Tibial nerve (tissue), 4 donors: ENCODE measurements at places on chromosomes 11 and 22.

DNA sequence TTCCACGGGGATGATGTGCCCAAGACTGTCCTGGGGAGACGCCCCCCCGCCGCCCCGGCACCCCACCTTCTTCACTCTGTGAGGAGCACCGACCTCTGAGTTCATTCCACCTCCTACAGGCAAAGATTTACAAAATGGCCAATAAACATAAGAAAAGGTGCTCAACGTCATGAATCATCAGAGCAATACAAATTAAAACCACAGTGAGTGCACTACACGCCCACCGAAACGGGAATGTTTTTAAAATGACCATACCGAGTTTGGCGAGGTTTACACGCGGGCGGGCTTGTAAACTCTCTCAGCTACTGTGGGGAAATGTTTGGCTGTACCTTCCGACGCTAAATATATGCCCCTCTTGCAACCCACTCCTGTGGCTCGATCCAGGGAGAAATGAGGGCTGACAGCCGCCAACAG is 7.9 kb downstream of the NPTXR start:
- no peaks in the 10 kb centered on the region for H3K27me3 ChIP-seq
- H3K4me1 ChIP-seq, result no peaks in the 10 kb centered on the region
- H3K36me3 ChIP-seq, result no peaks in the 10 kb centered on the region
- DNase-seq, result no peak

GRCh38 chr11:20248871-20249270 is 88.6 kb upstream of the DBX1 start:
- no peak overlapping the region for H3K4me3 ChIP-seq
- H3K27me3 ChIP-seq, result peaks cover 4% of the 10 kb centered on the region
- H3K27ac ChIP-seq, result no peak overlapping the region
- DNase-seq, result no peak
- H3K4me1 ChIP-seq, result no peaks in the 10 kb centered on the region

DNA sequence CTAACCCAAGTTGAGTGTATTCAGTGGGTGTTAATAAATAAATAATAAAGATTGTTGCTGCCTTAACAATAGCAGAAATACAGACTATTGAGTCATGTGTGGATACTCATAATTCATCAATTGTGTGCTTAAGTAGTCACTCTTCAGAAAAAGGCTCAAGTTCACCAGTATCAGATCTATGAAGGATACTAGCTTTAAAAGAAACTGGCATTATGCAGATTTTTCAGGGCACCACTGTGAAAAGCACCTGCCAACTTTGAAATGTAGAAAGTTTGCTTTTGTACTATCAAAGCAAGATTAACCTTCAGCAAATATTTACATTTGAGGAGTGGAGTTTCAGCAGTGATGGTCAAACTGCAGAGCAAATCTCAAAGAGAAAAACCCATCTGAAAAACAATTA is 20.1 kb upstream of the SYTL2 start:
- no peak overlapping the region for H3K27ac ChIP-seq
- H3K4me1 ChIP-seq, result peaks cover 13% of the 10 kb centered on the region
- no peak for DNase-seq
- no peaks in the 10 kb centered on the region for H3K36me3 ChIP-seq
- H3K27me3 ChIP-seq, result no peaks in the 10 kb centered on the region

DNA sequence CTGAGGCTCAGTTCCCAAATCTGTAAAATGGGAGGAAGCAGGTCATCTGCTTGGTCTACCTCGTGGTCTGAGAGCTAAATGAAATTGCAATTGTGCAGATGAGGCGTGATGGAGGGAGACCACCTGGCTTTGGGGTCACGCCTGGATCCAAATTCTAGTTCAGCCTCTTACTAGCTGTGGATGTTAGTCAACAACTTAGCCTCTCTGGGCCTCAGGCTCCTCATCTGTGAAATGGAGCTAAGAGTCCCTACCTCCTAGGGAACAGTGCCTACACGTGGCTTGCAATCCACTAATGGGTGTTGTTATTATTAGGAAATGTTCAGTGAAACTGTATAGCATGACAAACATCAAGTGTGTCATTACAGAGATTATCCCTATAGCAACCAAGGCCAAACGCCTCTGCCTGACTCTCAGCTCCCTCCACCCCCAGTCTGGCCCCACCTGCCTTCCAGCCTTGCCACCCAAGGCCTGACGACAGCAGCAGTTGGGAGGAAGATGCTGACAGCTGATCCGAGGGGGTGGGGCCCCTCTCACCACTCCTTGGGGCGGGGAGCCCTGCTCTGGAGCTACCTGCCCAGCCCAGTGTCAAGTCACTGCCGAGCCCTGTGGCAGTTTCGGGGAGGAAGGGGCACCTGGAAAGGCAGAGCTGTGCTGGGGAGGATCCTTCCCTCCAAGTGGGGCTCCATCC is 1.7 kb upstream of the RHOD start:
- H3K4me1 ChIP-seq, result peaks cover 28% of the 10 kb centered on the region
- no peak for DNase-seq
- H3K27ac ChIP-seq, result no peak overlapping the region

GRCh38 chr11:30825723-30826122 is 239.6 kb upstream of the MPPED2 start:
- no peak overlapping the region for H3K4me3 ChIP-seq
- H3K36me3 ChIP-seq, result no peaks in the 10 kb centered on the region
- no peak for DNase-seq

GRCh38 chr11:32894149-32894827 is 1.7 kb downstream of the QSER1 start:
- H3K4me1 ChIP-seq, result peaks cover 38% of the 10 kb centered on the region
- no peaks in the 10 kb centered on the region for H3K36me3 ChIP-seq
- H3K27ac ChIP-seq, result peak overlapping the region; percentile 95
- H3K4me3 ChIP-seq, result peak overlapping the region; percentile 85
- no peaks in the 10 kb centered on the region for H3K27me3 ChIP-seq

- no peak overlapping the region for H3K27ac ChIP-seq
- no peaks in the 10 kb centered on the region for H3K36me3 ChIP-seq
- no peak overlapping the region for H3K4me3 ChIP-seq
These were observed 423.7 kb downstream of the SHANK2 start for GRCh38 chr11:70828593-70829082.

- H3K36me3 ChIP-seq, result no peaks in the 10 kb centered on the region
- no peak overlapping the region for H3K27ac ChIP-seq
- peaks cover 49% of the 10 kb centered on the region for H3K4me1 ChIP-seq
- H3K4me3 ChIP-seq, result no peak overlapping the region
- no peaks in the 10 kb centered on the region for H3K27me3 ChIP-seq
These were observed 15.5 kb upstream of the ST3GAL4 start for GRCh38 chr11:126339863-126340434.

GRCh38 chr11:114596175-114596919 is 761 bp upstream of the NXPE4 start:
- no peaks in the 10 kb centered on the region for H3K4me1 ChIP-seq
- H3K36me3 ChIP-seq, result no peaks in the 10 kb centered on the region
- no peak for DNase-seq
- no peak overlapping the region for H3K27ac ChIP-seq
- H3K4me3 ChIP-seq, result no peak overlapping the region
- H3K27me3 ChIP-seq, result no peaks in the 10 kb centered on the region

DNA sequence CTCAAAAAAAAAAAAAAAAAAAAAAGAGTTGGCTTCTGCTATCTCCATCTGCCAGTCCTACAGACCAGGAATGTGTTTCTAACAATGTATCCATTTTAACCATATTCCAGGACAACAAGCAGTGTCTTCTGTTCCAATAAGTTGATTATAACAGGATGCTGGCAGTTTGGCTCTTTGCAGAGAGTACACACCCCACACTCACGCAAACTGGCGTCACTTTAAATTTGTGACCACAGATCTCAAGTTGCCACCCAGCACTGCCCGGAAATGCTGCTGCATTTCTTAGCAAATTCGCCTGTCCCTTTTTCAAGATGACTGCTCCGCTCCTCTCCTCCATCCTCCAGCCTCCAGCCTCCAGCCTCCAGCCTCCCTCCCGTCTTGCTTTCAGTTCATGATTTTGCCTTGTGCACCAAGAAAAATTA is 44.3 kb downstream of the SCGB1A1 start:
- peaks cover 41% of the 10 kb centered on the region for H3K4me1 ChIP-seq
- H3K27ac ChIP-seq, result no peak overlapping the region
- H3K4me3 ChIP-seq, result no peak overlapping the region
- no peaks in the 10 kb centered on the region for H3K36me3 ChIP-seq

DNA sequence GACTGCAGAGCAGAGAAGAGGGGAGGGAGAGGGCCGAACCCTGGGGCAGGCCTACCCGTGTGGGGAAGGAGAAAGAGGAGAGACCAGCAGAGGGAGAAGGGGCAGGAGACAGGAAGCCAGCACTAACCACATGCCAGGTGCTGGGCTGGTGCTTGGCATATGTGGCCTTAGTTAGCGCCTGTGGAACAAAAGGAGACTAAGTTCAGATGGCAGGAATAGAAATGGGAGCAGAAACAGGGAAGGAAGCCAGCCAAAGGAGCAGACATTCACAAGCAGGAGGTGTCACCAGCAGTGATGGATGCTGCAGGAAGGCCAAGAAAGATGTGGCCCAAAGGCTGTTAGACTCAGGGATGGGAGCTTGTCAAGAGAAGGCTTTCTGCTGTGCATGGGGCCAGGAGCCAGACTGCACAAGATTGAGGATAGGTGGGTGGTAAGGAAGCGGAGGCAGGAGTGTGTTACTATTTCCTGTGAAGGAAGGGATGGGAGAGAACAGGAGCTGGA is 26.7 kb downstream of the TREH start:
- peaks cover 24% of the 10 kb centered on the region for H3K36me3 ChIP-seq
- no peak for DNase-seq
- no peaks in the 10 kb centered on the region for H3K4me1 ChIP-seq

GRCh38 chr11:31262761-31263160 is 106.8 kb downstream of the DCDC1 start:
- no peaks in the 10 kb centered on the region for H3K36me3 ChIP-seq
- H3K4me3 ChIP-seq, result no peak overlapping the region
- DNase-seq, result no peak
- no peak overlapping the region for H3K27ac ChIP-seq
- no peaks in the 10 kb centered on the region for H3K27me3 ChIP-seq

DNA sequence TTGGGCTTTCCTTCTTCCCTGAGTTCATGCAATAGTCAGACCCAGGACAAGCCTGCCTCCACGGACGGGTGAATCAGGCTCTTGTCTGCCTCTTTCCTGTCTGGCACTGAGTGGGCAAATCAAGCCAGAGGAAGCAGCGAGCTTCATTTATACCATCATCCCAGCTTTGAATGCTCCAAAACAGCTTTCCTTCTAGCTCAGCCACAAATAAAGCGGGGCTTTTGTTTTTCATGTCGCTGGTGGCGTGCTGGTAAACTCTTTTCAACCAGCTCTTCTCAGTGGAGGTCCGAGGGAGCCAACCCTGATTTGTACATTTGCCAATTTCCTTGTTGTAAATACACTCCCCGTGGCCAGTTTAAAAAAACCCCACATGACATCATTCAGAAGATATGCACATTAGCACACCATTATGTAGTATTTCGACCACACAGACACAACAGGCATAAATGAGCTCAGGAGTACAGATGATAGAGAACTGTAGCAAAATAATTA is 8.6 kb downstream of the C11orf91 start:
- peak; percentile 80 for DNase-seq
- no peaks in the 10 kb centered on the region for H3K27me3 ChIP-seq
- peaks cover 31% of the 10 kb centered on the region for H3K4me1 ChIP-seq
- H3K27ac ChIP-seq, result peak overlapping the region; percentile 79
- H3K4me3 ChIP-seq, result no peak overlapping the region
- H3K36me3 ChIP-seq, result no peaks in the 10 kb centered on the region

DNA sequence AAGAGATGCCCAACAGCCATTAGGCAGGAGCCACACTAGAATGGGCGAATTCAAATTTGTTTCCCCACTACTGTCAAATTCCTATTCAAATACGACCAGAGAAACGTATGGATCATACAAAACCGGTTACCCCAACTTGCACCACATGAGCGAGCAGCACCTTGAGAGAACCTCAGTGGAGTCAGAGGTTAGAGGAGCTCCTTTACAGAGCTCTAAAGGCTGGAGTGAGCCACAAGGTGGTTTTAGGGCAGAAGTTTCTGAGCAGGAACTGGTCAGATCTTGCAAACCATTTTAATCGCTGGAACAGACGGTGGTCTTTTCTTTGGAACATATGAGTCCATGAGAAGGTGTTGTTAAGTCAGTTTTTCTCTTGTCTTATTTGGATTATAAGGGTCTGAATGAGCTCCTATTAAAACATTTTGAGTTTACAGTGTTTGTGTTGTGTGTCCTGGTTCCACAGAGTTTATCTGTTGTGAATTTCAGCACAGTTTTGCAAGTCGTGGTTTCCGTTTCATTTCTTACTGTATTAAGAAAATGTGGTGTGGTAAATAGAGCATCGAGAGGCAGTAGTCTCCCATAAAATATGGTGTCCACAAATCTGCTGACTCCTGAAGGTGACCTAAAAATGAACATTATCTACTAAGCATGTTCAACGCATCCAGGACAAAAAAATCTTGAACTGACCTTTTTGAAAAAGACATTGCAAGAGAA is 471.7 kb downstream of the NTM start:
- no peak for DNase-seq
- H3K4me3 ChIP-seq, result no peak overlapping the region
- H3K27me3 ChIP-seq, result no peaks in the 10 kb centered on the region

- no peak for DNase-seq
- H3K27me3 ChIP-seq, result no peaks in the 10 kb centered on the region
- H3K36me3 ChIP-seq, result no peaks in the 10 kb centered on the region
- H3K4me3 ChIP-seq, result no peak overlapping the region
- no peak overlapping the region for H3K27ac ChIP-seq
- H3K4me1 ChIP-seq, result no peaks in the 10 kb centered on the region
These were observed 217.4 kb downstream of the SBF2 start for GRCh38 chr11:10076458-10077141.

DNA sequence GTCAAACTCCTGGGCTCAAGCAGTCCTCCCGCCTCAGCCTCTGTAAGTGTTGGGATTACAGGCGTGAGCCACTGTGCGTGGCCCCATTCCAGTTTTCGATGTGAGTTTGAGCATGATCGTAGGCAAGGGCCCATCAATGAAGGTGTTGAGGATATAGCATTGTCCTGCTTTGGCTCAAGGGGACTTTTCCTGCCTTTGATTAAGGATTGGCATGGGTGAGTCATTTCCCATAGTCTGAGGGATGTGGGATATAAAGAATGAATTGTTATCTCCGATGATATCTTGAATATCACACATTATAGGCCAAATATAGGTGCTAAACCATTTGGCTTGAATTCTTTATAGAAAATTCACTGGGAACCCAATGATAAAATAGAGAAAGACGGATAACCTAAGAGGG is 30.4 kb downstream of the STIM1 start:
- H3K27ac ChIP-seq, result no peak overlapping the region
- no peak overlapping the region for H3K4me3 ChIP-seq
- no peaks in the 10 kb centered on the region for H3K4me1 ChIP-seq
- no peaks in the 10 kb centered on the region for H3K27me3 ChIP-seq

DNA sequence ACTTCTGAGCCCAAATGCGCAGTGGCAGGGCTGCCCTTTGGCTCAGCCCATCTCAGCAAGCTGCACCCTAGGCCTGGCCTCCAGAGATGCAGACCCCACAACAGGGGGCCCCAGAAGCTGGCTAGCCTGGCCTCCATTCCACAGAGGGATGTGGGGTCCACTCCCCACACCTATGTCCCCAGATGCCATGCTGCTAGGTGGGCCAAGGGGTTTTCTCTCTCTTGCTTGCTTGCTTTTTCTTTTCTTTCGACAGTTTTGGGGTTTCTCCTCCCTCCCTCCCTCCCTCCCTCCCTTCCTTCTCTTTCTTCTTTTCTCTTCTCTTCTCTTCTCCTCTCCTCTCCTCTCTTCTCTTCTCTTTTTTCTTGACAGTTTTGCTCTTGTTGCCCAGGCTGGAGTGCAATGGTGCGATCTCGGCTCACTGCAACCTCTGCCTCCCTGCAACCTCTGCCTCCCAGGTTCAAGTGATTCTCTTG is 9.6 kb downstream of the SCARF2 start:
- H3K4me3 ChIP-seq, result no peak overlapping the region
- peaks cover 41% of the 10 kb centered on the region for H3K4me1 ChIP-seq
- no peaks in the 10 kb centered on the region for H3K27me3 ChIP-seq
- no peak for DNase-seq
- H3K36me3 ChIP-seq, result no peaks in the 10 kb centered on the region

GRCh38 chr11:23673366-23673765 is 813.1 kb upstream of the CCDC179 start:
- no peaks in the 10 kb centered on the region for H3K27me3 ChIP-seq
- no peak overlapping the region for H3K27ac ChIP-seq
- no peaks in the 10 kb centered on the region for H3K4me1 ChIP-seq
- no peak overlapping the region for H3K4me3 ChIP-seq
- DNase-seq, result no peak
